T-helper 1 cell (primary cell): ENCODE measurements at places on chromosomes 11 and 22.

DNA sequence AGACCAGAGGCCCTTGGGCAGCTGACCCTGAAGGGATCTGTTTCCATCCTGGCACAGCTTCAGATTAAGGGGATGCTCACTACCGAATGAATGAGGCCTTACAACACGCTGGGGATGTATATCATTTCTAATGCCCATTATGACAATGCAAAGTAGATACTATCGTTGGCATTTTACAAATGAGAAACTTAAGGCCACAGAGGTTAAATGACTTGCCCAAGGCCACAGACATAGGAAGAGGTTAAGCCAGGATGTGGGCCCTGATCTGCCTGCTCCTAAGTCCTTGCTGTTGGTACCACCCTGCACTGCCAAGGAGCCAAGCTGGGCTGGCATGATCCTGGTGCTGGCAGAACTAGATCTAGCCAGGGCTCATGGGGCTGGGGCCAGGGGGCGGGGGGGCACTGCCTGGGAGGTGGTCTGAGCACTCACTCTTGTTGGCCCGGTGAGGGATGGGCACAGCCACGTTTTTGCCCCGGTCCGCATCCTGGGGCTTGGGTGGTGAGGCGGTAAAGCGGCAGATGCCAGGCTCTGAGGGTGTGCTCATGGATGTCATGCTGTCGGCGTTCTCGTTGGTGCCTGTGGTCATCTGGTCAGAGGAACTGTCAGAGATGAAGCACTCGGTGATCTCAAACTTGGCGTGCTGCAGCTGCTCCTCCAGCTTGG is 102.8 kb downstream of the CEP164 start:
- no peak for DNase-seq

GRCh38 chr11:118913411-118914125 is 12.2 kb downstream of the BCL9L start:
- no peak for DNase-seq

- no peak for DNase-seq
Measured at GRCh38 chr11:44803009-44803408, 76.2 kb downstream of the TSPAN18 start.

DNA sequence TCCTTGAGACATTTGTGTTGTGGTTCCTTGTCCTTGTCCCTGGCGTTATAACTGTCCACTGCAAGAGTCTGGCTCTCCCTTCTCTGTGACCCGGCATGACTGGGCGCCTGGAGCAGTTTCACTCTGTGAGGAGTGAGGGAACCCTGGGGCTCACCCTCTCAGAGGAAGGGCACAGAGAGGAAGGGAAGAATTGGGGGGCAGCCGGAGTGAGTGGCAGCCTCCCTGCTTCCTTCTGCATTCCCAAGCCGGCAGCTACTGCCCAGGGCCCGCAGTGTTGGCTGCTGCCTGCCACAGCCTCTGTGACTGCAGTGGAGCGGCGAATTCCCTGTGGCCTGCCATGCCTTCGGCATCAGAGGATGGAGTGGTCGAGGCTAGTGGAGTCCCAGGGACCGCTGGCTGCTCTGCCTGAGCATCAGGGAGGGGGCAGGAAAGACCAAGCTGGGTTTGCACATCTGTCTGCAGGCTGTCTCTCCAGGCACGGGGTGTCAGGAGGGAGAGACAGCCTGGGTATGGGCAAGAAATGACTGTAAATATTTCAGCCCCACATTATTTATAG is 23.0 kb downstream of the MYBPC3 start:
- DNase-seq, result no peak

GRCh38 chr11:71247551-71248250 is 4.7 kb downstream of the SHANK2 start:
- DNase-seq, result no peak
